CD4-positive, alpha-beta T cell treated with Interleukin-21 for 1 hour (primary cell): ENCODE measurements at places on chromosomes 11 and 22.

- peak; percentile 86 for DNase-seq
These were observed 1.7 kb downstream of the CBX6 start for GRCh38 chr22:38870312-38870741.

DNA sequence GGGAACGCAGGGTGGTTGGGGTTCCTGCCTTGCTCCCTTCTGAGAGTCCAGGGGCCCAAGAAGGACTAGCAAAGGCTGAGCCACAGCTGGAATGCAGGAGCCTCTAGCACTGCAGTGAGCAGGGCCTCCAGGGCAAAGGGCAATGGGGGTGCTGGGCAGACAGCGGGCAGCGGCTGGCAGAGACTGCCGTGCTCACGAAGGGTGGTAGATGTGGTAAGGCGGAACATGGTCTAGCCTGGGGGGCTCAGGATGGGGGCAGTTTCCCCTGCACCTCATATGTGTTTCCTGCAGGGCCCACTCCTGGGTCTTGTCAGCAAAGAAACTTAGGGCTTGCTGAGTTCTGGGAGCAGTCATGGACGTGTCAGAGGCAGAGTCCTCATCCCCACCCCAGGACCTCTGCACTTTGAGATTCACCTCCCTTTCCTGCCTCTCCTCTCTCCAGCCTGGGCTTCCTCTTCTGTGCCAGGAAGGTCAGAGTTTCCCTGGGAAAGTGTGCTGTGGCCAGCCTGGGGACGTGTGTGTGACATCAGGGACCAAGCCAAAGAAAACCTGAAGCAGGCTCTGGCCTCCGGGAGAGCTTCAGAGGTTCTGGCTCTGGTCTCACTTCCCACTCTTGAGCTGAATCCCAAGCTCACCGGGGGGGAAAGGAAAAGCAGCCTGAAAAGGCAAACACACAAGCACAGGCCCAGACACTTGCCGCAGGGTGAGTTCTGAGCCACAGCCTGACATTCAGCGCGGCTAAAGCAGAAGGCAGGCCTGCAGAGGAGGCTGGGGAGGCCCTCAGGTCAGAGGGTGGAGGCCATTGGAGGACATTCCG, 4.4 kb downstream of the MOGAT2 start:
- no peak for DNase-seq

DNA sequence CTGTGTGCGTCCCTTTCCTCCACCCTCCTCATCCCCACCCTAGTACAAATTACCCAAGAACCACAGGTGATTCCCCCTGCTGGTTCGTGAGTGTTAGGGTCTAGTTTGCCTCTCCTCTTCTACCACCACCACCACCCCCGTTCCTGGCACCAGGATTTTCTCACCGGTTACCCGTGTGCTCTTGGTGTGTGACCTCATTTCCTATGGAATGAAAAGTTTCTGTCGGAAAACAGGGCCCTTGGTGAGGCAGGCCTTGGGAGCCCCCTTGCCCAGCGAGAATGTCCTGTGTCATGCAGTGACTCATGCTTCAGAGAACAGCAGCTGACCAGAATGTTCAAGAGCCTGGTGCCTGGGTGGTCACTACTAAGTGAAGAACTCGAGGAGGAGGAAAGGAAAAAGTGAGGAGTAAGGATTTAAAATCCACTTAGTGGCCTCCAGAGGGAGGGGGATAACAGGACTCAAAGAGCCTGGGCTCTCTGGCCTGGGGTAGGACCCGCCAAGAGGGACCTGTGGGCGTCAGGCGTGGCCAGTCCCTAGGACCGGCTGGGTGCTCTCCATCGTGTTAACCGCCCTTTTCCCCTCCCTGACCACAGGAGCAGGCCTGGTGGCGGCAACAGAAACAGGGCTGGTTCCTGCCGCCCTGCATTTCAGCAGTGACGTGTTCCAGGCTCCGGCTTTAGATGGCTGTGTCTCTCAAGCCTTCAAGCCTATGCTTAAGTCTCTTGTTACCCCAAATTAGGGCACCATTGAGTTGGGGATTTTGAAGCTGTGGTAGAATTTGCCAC, 30.2 kb downstream of the C22orf31 start:
- DNase-seq = no peak

- DNase-seq = no peak
These were observed 21.5 kb downstream of the PRRG4 start for GRCh38 chr11:32851251-32851650.
